ENCODE measurements at places on chromosomes 6 and 20.

- DNase-seq: no peak
These were observed 76.7 kb downstream of the BMP7 start for GRCh38 chr20:57189713-57190112.

- no peak for DNase-seq
These were observed 728.3 kb downstream of the EPHA7 start for GRCh38 chr6:92690997-92691599.

DNA sequence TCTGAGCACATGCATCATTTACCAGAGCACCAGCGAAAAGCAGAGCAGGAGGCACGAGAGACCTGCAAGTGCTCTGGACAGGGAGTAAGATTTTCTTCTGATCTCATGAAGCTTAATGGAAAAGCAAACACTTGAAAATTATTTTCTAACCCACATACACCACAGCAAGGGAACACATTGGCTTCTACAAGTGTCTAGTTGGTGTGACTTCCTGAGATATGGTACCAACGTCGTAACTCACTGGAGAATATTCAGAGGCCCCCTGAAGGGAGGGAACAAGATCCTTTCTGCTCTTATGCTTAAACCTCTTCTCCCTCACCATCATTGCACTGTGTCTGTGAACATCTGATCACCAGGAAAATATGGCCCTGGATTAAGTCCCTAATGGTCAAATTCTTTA lies 48.6 kb downstream of the PSMB1 start:
- no peak for DNase-seq

GRCh38 chr6:40799296-40800140 lies 212.4 kb upstream of the LRFN2 start:
- peak; percentile 66 for DNase-seq

GRCh38 chr20:16158976-16159286 lies 414.3 kb downstream of the KIF16B start:
- DNase-seq: no peak

DNA sequence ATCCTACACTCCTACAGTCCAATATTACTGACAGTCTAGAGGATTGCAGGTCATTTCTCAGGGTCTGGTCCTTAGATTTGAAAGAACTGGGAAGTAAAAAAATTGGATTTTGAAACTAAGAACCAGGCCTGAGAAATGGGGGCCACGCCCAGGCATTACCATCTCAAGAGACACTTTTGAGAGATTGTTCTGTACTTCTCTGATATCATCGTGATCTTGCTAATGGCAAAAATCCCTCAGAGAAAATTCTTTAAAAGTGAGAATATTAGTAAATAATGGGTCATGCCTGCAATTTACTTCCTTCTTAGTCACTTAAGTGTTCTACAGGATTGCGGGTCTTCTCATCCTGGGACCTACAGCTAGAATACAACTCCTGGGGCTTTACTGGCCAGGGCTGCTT lies 42.0 kb upstream of the HIVEP1 start:
- DNase-seq: no peak

DNA sequence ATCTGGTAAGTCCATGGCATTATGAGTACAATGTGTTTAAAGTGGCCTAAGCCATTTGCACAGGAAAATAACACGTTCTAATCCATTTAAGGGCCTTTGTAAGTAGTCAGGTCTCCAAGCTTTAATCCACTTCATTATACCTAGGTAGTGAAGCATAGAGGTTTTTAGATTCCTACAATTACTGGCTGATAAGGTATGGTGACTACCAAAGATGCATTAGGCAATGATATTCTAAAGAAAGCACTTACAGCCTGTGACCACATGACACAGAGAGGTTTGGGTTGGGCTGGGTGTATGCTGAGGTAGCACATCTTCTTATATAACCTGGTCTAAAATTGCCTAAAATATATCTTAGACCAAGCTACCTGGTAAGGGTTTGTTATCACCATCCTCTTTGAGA lies 504.4 kb downstream of the TFAP2B start:
- DNase-seq: no peak

DNA sequence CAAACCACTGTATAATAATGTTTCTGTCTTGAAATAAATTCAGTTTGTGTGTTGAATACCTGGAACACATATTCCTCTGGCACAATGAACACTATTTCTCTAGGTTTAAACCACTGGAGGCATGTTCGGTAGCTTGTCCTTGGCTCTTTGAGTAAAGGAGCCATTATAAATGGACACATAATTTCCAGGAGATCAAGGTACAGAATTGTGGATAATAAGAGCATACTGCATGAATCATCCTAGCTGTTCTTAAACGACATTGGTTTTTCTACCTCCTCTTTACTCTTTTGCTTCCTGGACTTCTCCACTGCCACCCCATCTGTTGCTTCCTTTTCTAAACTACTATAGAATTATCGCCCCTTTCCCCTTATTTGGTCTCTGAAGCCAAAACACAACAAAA lies 1.2 kb downstream of the CENPW start:
- no peak for DNase-seq

DNA sequence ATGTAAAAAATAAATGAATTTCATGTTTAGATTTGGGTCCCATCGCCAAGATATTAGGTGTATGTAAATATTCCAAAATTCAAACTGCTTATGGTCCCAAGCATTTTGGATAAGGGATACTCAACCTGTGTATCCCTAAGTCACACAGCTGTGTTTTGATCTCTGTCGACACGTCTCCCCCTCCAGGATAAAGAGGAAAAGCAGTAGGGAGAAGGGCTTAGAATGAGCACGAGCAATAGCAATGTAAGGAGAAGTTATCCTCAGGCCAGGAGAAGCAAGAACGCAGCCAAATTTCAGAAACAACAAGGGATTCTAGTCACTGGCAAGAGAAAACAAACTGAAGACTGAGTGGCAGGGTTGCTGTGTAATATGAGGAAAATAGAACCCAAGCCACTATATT lies 181.2 kb downstream of the AIG1 start:
- DNase-seq: no peak

- DNase-seq: no peak
These were observed 15.9 kb downstream of the BCL2L1 start for GRCh38 chr20:31706607-31707257.

GRCh38 chr6:41535766-41536165 lies 10.4 kb upstream of the FOXP4 start:
- DNase-seq: no peak

Data from NCI-H524 treated with DMSO at 0.1 percent for 48 hours (cell line).